ENCODE measurements at places on chromosomes 12 and 14.

GRCh38 chr14:26593357-26593756 lies 4.5 kb downstream of the NOVA1 start:
- DNase-seq = no peak

DNA sequence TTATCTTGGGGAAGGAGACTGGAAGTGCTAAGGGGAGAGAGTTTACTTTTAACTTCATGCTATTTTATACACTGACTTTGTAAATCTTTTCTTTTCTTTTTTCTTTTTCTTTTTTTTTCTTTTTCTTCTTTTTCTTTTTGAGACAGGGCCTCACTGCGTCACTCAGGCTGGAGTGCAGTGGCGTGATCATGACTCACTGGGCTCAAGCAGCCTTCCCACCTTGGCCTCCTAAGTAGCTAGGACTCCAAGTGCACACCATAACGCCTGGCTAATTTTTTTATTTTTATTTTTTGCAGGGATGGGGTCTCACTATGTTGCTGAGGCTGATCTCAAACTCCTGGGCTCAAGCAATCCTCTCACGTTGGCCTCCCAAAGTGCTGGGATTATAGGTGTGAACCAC lies 294.6 kb upstream of the PRICKLE1 start:
- DNase-seq = no peak

DNA sequence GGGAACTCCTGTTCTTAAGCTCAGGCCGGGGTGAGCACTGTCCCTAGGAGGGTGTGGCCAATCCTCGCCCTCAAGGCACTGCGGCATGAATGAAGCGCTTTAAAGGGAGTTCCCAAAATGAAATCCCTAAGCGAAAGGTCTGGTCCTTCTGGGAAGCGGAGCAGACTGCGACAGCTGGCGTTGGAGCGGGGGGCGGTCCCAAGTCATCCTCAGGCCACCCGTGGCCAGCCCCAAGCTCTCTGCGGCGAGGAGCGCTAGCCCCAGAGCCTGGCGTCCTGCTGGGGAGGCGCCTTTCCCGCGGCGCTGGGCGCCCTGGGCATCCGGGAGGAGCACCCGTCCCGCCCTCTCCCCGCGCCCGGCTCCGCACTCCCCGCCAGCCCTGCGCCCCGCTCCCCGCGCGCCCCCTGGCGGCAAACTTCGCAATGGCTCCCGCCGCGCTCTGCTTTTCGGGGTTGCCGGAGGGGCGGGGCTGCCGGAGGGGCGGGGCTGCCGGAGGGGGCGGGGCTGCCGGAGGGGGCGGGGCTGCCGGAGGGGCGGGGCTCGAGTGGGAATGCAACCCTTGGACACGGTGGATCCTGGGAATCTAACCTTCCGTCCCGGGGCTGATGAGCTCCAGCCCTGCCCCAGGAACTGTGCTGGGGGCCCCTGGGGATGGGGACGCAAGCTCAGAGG lies 25.4 kb downstream of the ZBTB42 start:
- peak; percentile 94 for DNase-seq

DNA sequence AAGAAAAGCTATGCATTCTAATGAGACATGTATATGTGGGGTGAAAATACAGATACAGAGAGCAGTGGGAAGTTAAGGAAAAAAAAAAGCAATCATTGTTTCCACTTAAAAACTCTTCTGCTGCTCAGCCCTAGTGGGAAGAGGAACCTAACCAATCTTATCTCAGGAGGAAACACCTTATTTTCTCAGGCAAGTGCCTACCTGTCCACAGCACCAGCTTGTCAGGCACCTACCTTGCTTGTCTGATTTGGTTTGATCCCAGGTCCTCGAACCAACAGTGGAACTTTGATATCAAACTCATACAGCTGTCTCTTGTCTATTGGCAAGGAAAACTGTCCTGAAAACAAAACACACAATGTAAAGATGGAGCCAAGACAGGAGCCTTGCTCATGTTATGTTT lies 22.4 kb downstream of the GNS start:
- no peak for DNase-seq

DNA sequence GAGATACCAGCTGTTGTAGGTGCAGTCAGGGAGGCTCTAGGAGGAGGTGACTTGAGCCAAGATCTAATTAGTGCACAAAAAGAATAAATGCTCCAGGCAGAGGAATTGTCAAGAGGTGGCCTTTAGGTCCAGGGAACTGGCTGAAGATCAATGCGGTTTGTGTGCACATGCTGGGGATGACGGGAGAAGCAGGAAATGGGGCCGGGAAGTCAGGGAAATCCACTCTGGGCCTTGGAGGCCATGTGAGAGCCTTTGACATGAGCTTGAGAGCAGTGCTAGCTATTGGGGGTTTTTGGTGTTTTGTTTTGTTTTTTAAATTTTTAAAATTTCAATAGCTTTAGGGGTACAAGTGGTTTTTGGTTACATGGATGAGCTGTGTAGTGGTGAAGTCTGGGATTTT lies 67.4 kb downstream of the MVK start:
- DNase-seq = no peak

GRCh38 chr14:99664937-99665273 lies 19.2 kb upstream of the CYP46A1 start:
- DNase-seq = no peak

DNA sequence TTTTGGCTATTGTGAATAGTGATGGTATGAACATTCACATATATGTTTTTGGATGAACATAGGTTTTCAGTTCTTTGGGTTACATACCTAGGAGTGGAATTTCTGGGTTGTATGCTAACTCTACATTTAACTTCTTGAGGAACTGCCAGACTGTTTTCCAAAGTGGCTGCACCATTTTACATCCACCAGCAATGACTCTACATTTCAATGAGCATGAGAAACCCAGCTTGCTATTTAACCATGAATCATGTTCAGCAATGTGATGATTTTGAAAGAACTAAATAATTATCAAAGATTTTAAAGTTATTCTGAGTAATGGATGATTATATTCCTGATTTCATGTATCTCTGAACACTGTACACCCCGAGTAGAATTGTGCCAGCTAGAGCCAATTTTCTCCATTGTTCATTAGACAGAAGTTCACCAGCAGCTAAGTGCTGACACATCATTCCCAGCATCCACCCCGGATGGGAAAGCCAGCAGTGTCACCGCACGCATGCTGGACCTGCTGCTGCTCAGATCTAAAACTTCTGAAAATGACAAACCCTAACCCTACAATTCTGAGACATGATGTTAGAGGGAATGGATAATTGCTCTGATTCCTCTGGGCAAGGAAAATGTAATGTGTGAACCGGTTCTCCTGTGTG lies 13.3 kb upstream of the ANAPC5 start:
- no peak for DNase-seq

DNA sequence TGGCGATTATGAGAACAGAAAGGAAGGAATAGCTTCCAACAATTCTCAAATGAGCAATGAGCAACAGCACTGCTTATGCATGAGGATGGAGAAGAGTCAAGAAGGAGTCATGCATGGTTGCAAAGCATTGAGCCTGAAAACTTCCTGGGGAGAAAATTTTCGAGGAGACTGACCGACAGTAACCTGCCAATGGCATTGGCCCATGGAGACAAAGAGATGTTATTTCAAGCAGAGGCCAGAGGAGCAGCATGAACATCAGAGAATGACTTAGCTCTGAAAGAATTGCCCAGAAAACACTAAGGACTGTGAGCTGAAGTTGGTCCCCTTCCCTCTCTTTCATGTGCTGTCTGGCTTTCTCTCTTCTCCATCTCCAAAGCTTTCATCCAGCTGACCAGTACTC lies 343.4 kb downstream of the ADAMTS20 start:
- no peak for DNase-seq

GRCh38 chr12:86265329-86265695 lies 9.1 kb upstream of the MGAT4C start:
- DNase-seq = no peak

DNA sequence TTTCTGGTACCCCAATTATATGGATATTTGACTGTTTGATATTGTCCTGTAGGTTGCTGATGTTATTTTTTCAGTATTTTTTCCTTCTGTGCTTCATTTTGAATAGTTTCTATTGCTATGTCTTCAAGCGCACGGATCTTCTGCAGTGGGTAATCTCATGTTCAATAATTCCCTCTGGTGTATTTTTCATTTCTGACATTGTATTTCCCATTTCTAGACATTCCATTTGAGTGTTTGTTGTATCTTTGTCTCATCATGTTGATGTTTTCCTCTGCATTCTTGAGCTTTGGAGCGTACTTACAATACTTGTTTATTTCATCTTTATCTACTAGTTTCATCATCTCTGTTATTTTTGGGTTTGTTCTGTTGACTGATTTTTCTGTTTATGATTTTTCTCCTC lies 22.0 kb downstream of the TSPAN9 start:
- no peak for DNase-seq

- DNase-seq = no peak
Observed at GRCh38 chr12:94037444-94037843, 110.9 kb upstream of the PLXNC1 start.

DNA sequence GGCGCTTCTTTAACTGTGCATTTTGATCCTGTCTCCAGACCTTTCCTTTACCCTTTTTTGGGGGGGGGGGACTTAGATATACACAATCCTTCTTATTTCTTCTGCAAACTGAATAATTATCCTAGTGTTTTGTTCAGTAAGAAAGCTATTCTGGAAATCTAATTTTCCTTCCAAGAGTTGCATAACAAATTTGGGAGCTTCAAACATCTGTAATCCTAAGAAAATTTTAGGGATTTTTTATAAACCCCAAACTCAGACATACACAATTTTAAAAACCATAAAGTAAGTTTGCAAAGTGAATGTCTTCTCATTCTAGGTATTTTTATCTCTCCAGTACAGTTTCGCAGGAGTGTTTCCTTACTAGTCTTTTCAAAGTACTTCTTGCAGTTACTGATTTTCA lies 182.7 kb upstream of the E2F7 start:
- no peak for DNase-seq

- no peak for DNase-seq
Observed at GRCh38 chr12:31714406-31715271, 14.2 kb downstream of the AMN1 start.

DNA sequence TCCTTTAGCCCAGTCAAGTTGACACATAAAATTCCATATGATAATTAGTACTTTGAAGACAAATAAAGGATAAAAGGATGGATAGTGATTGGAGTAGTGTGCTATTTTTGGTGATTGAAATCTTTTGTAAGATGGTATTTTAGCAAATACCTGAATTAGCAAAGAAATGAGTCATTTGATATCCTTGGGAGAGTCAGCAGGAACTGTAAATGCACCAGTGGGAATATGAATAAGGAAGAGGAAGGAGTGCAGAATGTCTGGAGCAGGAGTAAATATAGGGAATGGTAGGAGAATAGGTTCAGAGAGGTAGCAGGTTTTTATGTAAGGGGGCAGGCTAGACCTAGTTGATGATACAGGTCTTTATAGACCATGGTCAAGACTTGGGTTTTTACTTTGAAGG lies 75.0 kb downstream of the TRMT5 start:
- DNase-seq = no peak

DNA sequence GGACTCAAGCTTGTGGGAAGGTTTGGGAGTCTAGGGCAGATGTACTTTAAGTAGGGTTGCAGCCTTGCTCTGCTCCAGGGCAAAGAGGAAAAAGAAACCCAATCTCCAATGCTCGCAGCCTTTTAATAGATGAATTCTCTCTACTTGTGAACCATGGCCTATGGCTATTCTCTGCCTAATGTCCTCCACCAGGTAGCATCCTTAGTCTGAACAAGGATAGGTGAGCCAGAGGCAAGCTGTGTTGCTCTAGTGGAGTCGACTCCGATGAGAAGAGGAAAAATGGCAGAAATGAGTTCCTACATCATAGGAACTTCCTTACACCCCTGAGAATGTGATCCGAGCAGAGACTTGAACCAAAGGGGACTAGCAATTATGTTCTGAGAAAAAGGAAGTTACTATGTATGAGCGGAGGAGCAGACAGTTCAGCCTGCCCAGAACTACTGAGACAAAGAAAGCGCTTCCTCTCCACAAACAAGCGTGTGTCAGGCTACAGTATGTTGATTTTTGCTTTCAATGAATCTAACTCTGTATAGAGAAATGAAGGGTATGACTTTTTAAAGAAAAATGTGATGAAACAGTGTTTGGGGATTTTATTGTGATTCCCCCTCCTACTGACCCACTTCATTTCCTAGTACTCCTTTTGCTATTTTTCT lies 153.6 kb upstream of the ARID2 start:
- DNase-seq = no peak

DNA sequence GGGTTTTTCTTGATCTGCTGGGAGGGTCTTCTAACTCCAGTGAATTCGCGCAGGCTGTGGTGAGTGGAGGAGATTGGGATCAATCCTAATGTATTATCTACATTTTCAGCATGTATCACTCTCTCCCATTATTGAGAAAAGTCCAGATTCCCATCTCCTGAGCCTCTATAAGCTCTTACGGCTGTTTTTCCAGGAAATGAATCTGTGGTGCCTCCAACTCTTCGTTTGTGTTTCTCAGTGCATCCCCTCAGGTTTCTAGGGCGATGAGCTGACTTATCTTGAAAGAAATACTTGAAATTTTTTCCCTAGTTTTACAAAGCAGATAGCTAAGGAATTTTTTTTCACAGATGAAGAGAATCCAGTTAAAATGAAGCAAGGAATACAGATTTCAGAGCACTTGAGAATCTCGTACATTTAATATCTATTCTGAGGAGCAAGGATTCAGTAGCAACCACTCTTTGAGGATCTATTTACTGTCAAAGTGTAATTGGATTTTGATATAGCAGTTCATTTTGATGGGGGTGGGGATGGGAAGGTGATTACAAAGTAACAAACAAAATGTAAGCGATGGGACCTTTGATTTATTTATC lies 138.7 kb downstream of the BRMS1L start:
- DNase-seq = no peak

DNA sequence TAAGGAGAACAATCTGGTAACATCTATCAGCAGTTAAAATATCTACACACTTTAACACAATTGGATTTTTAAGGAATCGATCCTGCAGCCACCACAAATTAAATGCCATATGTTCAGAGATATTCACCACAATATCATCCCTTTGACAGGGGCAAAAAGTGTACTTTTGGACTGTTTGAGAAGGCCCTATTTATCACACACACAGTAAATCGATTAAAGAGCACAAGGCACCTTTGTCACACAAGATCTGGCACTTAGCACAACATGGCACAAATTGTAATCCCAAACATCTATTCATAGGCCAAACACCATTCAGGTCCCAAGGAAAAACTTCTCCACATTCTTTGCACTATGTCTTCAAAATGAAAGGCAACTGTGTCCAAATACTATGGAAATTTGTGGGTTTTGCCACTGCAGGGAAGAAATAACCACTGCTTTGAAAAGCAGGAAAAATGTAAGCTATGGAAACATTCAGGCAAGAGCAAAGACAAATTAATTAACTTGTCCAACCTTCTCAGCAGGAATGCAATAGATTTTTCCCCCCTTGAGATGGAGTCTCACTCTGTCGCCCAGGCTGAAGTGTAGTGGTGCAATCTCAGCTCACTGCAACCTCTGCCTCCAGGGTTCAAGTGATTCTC lies 282.5 kb upstream of the TMPO start:
- DNase-seq = no peak

DNA sequence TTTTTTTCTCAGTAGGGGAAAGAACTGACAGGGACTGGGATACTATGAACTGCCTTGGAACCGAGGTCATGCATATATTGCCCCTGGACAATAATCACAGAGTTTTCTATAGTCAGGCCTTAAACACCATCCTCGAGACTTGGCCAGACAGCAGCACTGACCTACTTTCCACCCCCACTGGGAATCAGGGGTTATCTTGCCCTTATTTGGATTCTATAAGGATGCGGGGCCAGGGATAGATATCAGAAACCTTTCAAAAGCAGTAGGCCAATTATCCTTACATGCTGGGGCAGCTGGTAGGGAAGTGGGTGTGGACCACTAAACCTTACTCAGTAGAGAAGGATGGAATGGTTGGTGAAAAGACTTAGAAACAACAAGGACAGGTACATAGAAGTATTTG lies 2.0 kb downstream of the ZNF219 start:
- DNase-seq = no peak
